CD4-positive, alpha-beta T cell treated with Interleukin-10 for 1 hour (primary cell): ENCODE measurements at places on chromosomes 7 and 10.

DNA sequence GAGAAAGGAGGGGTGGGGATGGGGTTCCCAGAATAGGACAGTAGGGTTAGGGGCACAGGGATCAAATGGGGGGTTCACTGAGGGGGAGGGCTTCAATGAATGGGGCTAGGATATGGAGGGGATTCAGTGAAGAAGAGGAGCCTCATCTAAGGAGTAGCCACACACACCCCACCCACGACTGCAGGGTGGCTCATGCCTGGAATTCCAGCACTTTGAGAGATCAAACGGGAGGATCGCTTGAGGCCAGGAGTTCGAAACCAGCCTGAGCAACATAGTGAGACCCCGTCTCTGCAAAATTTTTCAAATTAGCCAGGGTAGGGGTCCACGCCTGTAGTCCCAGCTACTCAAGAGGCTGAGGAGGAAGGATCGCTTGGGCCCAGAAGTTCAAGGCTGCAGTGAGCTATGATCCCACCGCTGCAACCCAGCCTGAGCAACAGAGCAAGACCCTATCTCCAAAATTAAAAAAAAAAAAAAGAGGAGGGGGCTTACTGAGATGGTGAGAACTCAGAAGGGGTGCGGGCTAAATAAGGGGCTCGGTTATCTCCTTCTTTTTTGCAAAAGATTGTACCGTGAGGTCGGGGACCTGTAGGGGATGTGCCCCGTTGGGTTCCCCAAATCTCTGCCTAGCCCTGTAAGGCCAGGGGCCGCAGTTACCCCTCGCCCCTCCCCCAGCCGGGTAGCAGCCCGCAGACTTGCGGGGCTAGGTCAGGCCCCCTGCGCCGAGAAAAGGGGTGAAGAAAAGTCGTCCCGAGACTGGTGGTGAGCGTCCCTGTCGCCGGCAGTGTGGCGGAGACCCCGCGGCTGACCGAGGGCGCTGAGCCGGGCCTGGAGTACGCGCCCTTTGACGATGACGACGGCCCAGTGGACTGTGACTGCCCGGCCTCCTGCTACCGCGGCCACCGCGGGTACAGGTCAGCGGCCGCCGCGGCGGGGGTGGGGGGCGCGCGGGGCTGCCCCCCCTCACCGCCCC lies 43.1 kb upstream of the HSPB1 start:
- no peak for DNase-seq

DNA sequence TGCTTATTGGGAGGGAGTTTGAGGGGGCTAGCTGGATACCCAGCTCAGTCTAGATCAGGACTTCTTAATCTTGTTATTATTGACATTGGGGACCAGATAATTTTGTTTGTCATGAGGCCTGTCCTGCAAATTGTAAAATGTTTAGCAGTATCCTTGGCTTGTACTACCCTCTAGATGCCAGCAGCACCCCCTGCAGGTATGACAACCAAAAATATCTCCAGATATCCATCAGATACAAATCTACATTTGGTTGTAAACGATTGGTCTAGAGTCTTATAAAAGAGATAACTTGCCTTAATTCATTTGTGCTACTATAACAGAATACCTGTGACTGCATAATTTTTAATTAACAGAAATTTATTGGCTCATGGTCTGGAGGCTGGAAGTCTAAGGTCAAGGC lies 1232.2 kb downstream of the XPNPEP1 start:
- DNase-seq, result no peak

GRCh38 chr10:89522463-89522862 lies 12.9 kb downstream of the SLC16A12 start:
- no peak for DNase-seq

DNA sequence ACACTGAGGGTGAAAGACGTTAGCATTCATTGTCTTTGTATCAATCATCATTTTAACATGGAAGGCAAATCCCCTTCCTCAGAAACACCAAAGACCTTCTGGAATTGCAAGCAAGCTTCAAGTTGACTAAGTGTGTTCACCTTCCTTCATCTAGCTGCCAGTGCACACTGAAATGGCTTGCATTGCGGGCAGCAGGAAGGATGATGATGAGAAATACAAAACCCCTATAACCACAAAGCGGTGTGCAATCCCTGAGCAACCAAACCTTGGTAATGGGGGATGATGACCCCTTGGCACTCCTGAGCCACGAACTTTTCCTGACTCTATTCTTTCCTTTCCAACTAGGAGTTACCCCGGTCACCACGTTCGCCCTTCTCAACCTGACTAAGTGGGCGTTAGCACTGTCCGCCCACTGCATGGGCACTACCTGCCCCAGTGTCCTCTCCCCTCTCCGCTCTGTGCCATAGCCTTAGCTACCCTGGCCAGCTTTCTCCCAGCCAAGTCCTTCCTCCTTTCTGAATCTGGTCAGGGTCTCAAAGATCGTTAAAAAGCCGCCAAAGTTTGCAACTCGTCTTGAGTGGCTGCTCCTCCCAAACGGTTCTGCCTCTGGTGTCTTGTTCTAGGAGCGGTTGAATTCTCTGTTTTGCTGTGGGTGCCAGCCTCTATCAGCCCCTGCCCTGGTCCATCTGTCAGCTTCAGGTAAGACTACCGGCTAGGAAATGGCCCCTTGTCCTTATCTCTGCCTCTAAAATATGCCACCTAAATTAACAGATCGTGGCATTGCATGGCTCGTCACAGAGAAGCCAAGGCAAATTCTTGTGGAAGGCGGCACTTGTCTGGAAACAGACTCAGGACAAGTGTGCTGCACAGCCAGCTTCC lies 586 bp upstream of the AOC1 start:
- no peak for DNase-seq

- no peak for DNase-seq
These were observed 13.2 kb upstream of the AOC1 start for GRCh38 chr7:150838965-150839650.

DNA sequence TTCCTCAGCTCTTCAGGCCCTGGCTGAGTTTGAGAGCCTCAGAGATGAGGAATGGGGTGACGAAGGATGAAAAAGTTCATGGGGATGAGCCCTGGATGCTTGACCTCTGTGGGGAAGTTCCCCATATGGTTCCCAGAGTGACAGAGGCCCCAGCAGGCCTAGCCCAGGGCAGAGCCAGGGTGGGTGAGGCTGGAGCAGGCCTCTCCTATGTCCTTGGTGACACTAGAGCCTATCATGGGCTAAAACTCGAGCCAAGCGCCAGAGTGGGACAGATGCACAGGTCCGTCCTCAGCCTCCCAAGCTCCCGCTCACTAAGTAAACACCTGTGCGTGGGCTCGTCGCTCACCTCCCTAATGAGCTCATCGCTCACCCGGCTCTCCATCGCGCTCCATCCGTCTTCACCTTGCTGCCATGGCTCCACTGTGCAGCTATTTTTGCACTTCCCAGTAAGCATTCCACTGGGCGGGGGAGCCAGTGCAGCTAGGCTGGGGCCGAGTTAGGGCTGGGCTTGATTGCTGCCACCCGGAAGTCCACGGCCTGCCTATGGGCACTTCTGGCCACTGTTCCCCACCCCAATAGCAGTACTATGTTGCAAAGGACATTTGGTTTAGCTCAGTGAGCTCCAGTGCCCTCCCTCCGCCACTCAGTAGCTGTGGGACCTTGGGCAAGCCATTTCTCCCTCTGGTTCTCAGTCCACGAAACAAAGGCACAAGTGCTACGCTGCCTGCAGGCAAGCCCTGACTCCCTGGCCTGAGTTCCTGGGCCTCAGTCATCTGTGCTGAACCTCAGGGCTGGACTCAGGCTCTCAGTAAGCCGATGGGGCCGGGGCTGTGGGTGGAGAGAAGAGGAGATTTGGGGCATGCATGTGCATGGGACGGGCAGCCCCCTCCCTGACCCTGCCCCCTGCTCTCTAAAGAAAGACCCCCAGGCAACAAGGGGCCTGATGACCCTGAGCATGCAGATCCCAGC lies 117.3 kb upstream of the PCBD1 start:
- DNase-seq, result no peak

DNA sequence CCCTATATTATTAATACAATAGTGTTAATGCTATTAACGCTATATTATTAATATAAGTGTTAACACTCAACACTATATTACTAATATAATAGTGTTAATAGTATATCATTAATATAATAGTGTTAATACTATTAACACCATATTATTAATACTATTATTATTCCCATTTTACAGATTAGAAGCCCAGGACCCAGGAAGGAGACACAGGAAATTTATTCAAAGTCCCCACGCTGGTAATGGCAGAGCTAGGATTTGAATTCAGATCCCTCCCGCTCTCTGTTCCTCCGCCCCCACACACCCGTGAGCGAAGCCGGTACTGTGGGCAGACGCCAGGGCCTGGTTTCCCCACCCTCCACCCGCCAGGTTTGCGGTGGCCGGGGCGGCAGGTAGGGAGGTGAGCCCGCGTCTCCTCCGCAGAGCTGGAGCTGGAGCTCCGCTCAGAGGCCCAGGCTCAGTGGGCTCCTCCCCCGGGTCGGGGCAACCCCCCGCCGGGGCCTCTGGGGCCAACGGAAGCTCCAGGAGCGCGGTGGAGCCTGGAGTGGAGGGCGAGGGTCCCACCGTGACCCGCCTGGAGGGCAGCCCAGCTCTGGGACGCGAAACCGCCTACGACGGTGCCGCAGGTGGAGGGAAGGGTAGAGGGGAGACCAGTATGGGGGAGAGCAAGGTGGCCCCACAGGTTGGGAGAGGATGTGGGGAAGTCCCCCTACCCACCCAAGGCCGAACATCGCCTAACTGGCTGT lies at the start of gene TMEM225B:
TSS of gene TMEM225B (plus strand) at position 506 of the 740 bp plus-strand sequence. CDS start 6,122 bp downstream, outside the sequence.
- no peak for DNase-seq

DNA sequence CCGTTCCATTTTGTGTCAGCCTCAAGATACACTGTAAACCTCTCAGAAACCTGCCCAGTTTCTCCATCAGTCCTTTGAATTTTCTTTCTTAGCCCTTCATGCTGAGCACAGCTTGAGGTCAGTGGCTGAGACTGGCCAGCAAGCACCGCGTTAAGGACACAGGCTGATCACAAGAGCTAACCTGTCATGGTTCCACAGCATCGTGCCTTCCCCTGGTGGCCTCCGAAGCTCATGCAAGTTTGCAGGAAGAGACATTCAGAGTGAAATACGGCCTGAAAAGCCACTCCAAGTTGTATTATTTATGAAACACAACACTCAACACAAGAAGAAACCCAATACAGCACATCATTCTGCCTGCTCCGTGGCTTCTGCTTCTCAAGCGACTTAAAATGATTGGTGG lies 57.0 kb upstream of the PFKP start:
- DNase-seq, result no peak

- no peak for DNase-seq
These were observed 15.5 kb downstream of the AOAH start for GRCh38 chr7:36708767-36709166.

DNA sequence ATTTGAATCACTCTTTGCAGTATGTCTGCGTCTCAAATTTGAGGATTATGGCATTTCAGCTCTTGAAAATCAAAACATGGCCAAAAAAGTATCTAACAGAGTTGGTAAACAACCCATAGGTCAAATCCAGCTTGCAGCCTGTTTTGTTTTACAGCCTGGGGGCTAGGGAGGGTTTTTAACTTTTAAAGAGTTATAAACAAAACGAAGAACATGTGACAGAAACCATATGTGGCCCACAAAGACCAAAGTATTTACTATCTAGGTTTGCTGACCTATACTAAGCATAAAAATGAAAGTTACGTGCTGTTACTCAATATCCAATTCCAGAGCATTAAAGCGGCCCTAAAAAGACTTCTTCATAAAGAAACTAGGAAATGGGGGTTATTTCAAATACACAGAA lies 55.5 kb upstream of the STARD3NL start:
- DNase-seq, result no peak

GRCh38 chr7:85883-86515 lies 106.4 kb upstream of the FAM20C start:
- DNase-seq, result no peak

DNA sequence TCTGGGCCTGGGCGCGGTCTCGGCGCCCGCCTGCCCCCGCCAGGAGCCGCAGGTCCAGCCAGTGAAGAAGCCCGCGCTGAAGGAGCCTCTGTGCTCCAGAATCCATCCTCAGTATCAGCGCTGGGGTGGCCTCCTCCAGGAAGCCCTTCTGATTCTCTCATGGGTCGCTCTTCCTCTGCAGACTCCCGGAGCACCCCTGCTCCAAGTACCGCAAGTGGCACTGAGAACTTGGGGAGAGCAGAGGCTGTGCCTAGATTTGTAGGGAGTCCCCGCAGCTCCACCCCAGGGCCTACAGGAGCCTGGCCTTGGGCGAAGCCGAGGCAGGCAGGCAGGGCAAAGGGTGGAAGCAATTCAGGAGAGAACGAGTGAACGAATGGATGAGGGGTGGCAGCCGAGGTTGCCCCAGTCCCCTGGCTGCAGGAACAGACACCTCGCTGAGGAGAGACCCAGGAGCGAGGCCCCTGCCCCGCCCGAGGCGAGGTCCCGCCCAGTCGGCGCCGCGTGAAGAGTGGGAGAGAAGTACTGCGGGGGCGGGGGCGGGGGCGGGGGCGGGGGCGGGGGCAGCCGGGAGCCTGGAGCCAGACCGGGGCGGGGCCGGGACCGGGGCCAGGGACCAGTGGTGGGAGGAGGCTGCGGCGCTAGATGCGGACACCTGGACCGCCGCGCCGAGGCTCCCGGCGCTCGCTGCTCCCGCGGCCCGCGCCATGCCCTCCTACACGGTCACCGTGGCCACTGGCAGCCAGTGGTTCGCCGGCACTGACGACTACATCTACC lies at the start of gene ALOX5:
TSS of gene ALOX5 (plus strand) at position 641 of the 774 bp plus-strand sequence. CDS start at position 705, 64 bp downstream.
- DNase-seq, result peak; percentile 48

DNA sequence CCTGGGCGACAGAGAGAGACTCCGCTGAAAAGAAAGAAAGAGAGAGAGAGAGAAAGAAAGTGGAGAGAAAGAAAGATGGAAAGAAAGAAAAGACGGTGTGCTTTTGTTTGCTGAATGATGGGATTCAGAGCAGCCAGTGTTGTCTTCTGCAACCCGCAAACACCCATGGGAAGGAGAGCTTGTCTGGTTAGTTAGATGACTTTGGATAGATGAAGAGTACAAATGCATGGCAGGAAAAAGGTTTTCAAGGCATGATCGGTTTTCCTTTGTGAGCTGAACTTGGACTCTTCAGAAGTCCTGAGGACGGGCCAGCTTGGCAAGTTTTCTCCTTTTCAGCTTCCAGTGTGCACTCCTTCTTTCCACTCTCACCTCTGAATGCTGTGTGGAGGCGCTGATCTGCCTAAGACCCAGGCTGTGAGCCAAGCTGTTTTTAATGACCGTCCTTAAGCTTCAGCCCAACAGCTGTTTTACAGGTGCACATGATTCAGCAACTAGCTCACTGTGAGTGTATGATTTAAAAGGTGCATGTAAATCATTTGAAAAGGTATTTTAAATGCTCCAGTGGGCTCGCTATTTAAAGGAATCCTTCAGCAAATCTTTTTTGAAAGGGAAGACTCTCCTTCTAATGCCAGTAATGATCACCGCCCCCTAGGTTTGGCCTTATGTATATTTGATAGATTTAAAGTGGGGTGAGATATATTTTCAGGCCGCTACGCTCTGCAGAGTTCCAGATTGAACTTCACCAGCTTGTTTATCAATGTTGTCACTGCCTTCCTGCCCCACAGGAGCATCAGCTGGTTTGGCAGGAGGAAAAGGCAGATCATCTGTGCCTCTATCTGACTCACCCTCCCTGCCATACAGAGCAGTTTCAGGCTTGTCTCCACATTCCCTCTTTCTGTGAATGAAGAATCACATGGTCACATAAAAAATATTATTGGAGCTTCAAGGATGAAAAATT lies 115.0 kb downstream of the PLXDC2 start:
- DNase-seq, result no peak

DNA sequence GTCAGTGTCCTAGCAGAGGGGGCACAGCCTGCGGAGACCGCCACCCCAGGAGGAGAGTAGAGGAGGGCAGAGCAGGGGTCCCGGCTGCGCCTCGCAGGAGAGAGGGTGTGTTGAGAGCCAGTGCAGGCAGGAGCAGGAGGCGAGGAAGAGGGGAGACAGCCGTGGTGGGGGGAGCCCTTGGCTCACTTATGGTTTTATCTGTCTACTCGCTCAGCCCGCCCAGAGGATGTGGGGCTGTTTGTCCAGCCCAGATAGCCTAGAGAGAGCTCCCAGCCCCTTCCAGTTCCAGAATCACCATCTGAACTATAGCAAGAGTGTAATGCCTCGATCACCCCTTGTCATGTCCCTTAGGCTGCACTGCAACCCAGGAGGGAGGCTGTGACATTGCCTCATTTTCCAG lies 26.6 kb downstream of the SLC29A3 start:
- no peak for DNase-seq
